ENCODE measurements at places on chromosomes 16 and 17.

DNA sequence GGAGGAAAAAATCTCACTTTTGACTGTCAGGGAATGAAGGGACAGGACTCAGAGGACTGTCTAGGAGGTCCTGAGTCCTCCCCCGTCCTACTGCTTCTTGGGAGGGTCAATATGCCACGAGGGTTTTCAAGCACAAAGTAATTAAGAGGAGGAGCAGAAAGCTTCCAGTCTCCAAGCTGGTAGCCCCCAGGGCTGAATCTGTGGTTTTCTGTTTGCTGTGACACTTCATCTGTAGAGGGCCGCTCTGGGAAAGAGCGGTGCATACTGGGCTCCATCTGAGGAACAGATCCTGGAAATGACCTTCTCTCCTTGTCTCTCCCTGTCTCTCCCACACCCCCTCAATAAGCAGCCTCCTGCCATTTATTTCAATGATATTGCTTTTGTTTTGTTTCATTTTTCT, 180.1 kb upstream of the SDK2 start:
- DNase-seq, result no peak

DNA sequence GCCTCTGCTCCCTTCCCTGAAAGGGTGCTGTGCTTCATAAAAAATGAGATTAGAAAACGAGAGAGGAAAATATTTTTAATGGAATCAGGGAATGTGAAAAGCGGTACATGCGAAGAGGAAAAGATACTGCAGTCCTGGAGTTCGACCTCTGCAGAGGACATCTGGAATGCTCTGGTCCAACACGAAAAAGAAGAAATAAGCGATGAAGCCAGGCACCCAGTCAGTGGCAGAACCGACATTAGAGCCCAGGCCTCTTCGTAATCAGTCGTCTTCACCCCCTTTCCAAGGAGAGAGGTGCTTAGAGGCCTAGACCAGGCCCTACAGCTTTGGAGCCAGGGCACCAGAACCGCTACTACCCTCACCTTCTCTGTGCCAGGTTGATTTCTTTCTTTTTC, 459 bp upstream of the MARCHF10 start:
- no peak for DNase-seq

DNA sequence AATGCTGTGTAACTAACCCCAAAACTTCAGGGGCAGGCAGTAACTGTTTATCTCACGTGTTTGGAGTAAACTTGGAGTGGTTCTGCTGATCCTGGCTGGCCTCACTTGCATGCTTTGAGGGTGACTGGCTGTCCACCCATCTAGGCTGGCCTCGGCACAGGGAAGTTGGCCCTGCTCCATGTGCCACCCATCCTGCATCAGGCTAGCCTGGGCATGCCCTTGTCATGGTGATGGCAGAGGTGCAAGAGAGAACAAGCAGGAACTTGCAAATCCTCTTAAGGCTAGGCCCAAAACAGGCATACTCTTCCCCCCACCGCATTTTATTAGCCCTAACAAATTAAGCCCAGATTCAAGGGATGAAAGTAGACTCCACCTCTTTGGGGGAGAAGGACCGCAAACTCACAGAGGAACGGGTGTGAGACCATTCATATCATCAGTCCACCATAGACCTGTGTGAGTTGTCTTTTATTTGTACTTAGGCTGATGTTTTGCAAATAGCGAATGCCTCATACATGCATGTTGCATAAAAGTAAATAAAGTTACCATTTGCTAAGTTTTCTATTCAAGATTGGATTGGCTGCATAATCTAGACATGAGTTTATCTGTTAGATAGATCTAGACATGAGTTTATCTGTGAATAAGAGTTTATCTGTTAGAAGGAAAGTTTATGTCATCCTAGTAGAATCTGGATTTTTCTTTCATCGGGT, 221.0 kb downstream of the CCDC182 start:
- no peak for DNase-seq

DNA sequence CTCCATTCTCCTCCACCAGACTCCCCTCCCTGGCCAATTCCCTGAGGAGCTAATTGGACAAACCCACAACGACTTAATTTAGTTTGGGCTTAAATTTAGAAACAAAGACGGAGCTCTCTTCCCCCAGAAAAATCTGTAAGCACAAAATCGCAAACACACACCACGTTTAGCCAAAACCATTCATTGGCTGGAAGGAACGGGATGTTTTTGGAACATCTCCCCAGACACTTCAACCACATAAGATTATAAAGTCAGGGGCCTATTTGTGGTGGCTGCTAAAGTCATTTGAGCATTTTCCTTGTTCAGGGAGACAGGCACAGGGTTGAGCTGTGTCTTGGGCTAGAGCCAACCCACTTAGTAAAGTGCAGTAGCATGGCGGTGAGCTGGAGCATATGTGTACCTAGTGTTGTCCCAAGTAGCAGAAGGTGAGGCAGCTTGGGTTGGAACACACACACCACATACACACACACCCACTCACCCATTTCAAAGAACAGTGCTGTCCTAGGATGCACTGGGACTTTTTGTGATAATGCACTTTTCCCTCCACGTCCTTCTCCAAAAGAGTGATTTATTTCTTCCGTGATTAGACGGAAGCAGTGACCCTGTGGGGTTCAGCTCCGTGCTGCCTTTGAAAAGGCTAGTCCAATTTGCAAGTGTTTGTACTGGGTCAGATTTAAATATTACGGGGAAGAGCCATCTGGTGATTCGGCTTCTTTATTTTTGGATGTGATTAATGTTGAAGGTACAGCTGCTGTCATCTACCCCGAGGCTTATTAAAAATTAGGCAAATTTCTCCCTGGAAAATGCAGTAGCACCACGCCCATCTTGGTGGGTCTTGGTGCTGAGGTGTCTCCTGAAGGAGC, 32.2 kb downstream of the ELAC2 start:
- peak; percentile 58 for DNase-seq

DNA sequence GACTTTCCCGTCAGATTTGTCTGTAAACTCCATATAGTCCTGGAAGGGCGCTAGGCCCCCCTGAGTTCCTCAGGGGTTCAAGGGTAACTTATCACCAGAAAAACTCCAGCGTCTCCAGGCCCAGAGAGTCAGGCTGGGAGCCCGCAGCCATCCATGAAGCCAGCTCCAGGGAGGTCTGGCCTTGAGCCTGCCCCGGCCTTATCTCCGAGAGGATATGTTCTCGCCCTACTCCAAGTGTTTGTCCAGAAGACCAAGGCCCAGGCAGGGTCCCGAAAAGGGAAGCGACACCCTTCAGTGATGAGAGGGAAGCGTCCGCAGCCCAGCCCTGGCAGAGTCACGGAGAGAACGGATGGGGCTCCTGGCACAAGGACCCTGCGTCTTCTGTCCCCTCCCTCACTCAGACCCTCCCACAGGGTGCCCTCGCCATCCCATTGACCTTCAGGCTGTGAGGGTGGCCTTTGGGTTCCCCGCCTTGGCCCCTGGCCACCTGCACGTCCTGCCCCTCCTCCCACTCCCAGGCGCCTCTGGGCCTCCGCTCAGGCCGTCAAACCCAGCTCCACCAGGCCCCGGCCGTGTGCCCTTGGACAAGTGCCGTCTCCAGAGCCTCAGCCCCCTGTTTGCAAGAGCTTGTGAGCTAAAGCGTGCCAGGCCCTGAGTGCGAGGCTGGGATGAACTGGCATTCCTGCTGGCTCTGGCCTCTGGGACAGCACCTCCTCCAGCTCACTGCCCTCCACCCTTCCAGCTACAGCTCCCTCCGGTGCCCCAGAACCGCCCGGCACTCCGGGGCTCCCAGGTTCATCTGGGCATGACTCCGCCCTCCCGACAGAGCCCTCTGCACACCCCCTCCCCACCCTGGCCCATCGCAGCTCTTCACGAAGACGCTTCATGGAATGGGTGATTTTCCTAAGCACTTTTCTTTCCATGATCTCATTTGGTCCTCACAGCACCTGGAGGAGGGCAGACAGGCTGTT, 83.4 kb downstream of the ZDHHC7 start:
- no peak for DNase-seq

- peak; percentile 88 for DNase-seq
Measured at GRCh38 chr17:74840989-74841666, 18.6 kb downstream of the GRIN2C start.

GRCh38 chr16:74570412-74571301, 36.3 kb downstream of the GLG1 start:
- DNase-seq, result no peak

DNA sequence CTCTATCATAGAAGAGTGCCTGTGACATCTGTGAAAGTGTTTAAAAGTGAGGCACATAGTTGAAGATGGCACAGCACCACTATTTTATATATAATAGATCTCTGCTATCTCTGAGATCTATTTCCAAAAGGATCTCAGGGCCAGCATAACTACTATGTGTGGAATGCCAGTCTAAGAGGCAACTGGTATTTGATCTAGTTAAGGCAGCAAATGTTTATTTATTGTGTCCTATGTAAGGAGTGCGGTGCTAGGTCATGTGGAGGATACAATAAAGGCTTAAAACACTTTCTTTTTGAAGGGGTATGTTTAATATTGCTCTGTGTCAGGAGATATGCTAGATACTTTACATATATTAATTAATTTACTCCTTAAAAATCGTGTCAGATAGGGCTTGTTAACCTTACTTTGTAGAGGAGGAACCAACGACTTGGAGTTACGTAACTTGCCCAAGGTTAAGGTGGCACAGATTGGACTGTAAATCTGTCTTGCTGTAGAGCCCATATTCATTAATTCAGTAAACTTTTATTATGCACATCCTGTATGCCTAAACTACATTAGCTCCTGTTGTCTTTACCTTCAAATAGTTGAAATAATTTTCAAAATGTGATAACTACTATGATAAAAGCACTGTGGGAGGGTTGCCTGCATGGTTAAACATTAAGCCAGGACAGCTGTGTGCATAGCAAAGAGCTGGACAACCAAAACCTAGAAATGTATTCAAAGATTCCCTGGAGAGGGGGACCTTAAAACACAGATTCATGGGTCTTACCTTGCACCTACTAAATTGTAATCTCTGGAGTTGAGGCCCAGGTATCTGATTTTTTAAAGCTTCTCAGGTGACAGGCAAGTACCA, 83.3 kb downstream of the NLK start:
- no peak for DNase-seq

- no peak for DNase-seq
Measured at GRCh38 chr16:56767024-56767423, 37.1 kb downstream of the NUP93 start.

- DNase-seq, result no peak
Measured at GRCh38 chr16:71781741-71782140, 26.9 kb downstream of the AP1G1 start.

DNA sequence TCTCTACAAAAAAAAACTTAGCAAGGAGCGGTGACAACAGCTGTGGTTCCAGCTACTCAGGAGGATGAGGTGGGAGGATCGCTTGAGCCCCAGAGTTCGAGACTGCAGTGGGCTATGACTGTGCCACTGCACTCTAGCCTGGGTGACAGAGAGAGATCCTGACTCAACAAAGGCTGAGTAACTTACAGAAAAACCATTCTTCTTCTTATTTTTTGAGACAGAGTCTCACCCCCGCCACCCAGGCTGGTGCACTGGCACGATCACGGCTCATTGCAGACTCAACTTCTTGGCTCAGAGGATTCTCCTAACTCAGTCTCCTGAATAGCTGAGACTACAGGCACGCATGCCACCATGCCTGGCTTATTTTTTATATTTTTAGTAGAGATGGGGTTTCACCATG, 56.0 kb downstream of the CYB5D2 start:
- DNase-seq, result no peak

GRCh38 chr17:40551091-40551878, 14.0 kb downstream of the CCR7 start:
- DNase-seq, result peak; percentile 86

GRCh38 chr16:66388350-66389139, 22.1 kb downstream of the CDH5 start:
- no peak for DNase-seq

- DNase-seq, result no peak
Measured at GRCh38 chr16:70493802-70494201, 29.6 kb downstream of the COG4 start.
